H9 (cell line): ENCODE measurements at places on chromosomes 5 and 9. TPM values are rescaled to one million over a fixed set of nuclear protein-coding genes. Genes with fewer than 3 reads are reported as not detected.

MARVELD2 gene
- total RNA-seq: 29.5 and 30.3 TPM in 2 replicates

- H3K4me1 ChIP-seq: no peaks in the 10 kb centered on the region
- H3K27ac ChIP-seq: no peak overlapping the region
- no peak overlapping the region for H3K4me3 ChIP-seq
- H3K27me3 ChIP-seq: no peaks in the 10 kb centered on the region
- peaks cover 4% of the 10 kb centered on the region; the same call in 1 of the 2 replicates for H3K36me3 ChIP-seq
- no peak for DNase-seq
These were observed 159.5 kb upstream of the ERCC6L2 start for GRCh38 chr9:95715868-95716435.

DNA sequence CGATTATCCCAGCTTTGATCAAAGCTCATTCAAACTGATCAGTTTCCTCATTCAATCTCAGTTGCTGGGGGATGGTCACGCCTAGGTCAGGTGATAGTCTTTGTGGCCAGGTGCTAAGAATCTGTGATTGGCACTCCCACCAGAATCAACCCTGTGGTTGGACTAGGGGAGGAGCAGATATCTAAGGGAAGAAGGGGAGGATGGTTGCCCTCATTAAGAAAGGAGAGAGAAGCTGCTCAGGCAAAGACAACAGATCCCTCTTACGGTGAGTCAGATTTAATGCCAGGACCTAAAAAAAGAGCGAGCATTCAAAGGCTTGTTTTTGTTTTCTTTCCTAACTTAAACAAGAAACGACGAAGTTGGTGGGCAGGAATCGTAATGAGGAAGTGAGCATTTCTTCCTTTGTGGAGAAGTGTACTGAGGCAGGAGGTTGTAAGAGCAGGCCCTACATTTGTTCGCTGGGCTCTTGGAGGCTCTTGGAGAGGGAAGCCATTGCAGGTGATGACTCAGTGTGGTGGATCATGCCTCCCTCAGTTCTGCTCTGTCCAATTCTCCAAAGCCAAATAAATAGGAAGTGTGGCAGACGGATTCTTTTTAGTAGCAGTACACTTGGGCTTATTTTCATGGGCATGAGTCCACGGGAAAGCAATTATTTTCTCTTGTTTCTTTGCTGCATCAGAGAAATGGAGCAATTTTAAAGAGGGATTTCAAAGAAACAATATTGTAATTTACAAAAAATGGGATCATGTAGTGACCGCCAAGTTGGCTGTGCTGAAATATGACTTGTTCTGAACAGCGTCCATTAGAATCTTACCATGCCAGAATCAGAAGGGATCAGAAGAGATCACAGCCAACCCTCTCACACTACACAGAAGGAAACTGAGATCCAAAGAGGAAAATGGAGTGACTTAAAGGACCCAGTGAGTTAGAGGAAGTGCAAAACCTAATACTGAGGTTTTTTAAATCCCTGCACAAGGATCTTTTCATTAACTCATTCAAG, 18.7 kb upstream of the TGFBR1 start:
- H3K27ac ChIP-seq: no peak overlapping the region
- DNase-seq: no peak
- peaks cover 3% of the 10 kb centered on the region; the same call in 1 of the 2 replicates for H3K4me1 ChIP-seq

DNA sequence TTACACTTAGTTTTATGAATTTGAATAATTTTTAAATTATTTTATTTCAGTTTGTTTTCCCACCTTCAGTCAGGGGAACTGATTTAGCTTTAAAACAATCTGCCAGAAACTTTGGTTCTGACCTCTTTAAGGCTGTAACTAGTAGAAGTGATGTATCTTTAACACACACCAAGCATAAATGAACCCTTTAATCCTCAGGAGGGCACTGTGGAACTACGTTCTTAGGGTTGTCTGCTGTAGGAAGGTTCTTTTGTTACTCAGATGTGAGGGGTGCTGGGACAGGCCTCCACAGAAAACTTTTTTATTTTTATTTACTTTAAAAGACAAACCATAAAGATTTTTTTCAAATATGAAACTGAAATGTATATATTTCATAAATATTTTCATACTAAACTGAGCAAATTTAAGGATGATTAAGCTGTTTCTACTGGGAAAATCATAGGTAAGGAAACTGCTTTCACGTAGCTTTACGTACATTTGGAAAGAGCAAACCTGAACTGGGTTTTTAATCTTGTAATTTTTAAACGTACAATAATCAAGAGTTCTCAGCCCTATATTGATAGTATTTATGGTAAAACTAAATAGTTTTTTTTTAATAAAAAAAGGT, 5.3 kb downstream of the KLF4 start:
- H3K36me3 ChIP-seq: no peaks in the 10 kb centered on the region
- no peak for DNase-seq
- H3K27ac ChIP-seq: no peak overlapping the region
- peaks cover 16% of the 10 kb centered on the region for H3K27me3 ChIP-seq

- H3K4me3 ChIP-seq: no peak overlapping the region
These were observed 62.5 kb upstream of the PSD2 start for GRCh38 chr5:139733010-139733688.
